ENCODE measurements at places on chromosomes 6 and 20.

GRCh38 chr6:11196511-11197174, 35.8 kb downstream of the NEDD9 start:
- no peak for DNase-seq

DNA sequence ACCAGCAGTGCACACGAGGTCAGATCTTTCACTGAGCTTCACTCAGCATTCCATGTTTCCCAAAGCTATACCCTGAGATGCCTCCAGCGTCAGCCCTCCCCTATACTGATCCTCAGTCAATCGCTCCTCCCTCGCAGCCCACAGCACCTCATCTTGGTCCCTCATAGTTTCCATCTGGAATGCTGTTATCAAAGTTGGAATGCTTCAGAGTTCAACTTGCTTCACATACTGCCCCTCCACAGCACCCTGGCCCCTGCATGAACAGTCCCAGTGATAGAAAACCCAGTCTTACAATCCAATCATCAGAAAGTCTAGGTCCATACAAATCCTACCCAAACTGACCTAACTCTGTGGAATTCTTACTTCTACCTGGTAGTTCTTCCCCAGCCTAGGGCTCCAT, 20.0 kb downstream of the SPAG4 start:
- no peak for DNase-seq

DNA sequence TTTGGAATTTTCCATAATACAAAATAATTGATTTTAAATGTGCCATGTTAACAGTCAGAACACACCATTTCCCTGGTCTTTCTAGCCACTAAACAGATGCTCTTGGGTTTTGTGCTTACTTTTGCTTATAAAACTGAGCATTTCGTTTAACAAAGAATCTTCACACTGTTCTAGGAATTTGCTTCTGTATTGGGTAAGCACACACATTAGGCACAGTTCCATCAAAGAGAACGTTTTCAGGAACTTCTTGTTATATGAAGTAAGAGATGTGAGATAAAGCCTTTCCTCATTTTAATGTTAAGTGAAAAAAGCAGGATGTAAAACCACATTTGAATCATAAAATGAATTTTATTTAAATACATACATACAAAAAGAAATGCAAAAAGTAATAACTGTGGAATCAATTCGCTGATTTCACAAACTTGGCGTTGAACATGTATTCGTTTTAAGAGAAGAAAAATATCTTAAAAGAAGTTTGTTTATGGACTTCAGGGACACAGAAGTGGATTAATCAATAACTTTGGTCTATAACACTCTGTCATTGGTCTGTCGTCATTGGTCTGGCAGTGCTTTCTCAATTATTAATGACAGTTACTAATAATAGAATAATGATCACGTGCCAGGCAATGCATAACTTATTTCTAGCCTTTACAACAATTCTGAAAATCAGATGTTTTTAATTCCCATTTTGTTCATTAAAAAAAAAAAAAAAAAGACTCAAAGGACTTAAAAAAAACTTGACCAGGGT, 199.9 kb upstream of the PRDM1 start:
- DNase-seq, result no peak

GRCh38 chr6:37171201-37171969, 1.4 kb downstream of the PIM1 start:
- no peak for DNase-seq

GRCh38 chr6:163309491-163310026, 105.0 kb upstream of the QKI start:
- DNase-seq, result no peak

GRCh38 chr6:16769986-16770376, 8.7 kb upstream of the ATXN1 start:
- DNase-seq, result no peak

- DNase-seq, result no peak
Measured at GRCh38 chr20:50304923-50305635, 114.4 kb downstream of the CEBPB start.

- no peak for DNase-seq
Measured at GRCh38 chr6:38209371-38210260, 390.1 kb downstream of the ZFAND3 start.

DNA sequence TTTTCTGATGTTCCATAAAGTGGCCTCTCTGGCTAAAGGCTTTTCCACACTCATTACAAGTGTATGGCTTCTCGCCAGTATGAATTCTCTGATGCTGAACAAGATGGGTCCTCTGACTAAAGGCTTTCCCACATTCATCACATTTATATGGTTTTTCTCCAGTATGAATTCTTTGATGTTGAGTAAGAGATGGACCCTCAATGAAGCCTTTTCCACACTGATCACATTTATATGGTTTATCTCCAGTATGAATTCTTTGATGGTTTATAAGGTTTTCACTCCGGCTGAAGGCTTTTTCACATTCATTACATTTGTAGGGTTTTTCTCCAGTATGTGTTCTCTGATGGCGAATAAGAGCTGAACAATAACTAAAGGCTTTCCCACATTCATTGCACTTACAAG, 20.4 kb downstream of the ZNF184 start:
- no peak for DNase-seq

- DNase-seq, result no peak
Measured at GRCh38 chr6:40326714-40327421, 260.3 kb downstream of the LRFN2 start.

DNA sequence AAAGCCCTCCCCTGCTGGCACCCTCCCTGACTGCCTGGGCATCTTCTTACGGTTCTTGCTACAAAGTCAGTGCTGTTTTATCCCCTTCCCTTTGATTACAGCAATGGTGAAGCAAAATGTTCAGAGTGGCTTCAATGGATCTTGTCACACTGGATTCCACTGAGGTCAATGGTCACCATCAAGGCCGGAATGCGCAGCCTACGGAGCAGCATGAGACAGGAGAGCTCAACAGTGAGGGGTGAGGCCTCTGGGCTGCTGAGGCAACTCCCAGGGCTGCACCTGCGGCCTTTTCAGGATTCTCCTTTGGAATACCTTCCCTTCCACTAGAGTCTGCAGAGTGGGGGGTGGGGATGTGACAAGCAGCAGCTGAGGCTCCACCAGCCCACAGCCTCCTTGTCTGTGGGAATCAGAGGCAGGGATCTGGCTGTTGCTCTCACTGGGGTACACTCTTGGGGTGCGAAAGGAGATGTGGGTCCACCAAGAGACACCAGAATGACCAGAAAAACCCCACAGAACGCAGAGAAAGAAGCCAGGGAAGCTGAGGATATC, 40.4 kb upstream of the EMILIN3 start:
- no peak for DNase-seq

DNA sequence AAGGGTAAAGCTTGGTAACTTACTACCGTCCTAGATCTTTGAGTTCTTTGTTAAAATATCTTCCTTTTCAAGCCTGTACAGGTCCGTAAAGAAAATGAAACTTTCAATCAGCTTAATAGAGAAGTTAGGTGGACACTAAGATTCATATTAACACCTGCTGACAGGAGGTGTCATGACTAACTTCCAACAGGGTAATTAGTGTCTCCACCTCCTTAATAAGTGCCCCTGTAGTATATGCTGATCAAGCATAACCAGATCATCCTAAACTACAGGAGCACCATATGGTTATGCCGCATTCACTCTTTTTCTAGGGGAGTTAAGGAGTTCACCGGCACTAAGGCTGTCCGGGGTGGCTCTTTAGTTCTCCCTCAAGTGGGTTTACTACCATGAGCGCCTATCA, 23.9 kb upstream of the RALGAPA2 start:
- DNase-seq, result peak; percentile 96

DNA sequence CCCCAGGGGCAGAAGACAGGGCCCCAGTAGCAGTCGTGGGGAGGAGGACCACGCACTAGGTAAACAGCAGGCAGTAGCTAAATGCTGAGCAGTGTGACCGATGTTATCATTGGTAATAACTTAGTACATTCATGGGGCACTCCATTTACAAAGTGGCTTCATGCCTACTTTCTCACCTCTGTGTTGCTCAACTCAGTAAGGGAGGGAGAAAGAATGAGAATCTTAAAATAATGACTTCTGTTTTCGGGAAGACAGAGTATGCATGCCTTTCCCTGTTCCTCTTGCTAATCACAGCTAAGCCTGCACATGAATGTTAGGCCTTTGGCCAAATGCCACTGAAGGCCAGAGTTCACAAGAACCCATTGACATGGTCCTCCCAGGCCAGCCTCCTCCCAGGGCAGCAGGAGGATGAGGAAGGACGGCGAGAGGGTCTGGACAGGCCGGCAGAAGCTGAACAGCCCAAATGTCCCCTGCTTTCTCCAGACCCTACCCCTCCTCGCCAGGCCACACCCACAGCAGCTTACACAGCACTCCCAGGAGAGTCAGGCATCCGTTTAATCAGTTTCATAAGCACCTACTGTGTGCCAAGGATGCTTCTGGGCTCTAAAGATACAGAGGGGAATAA, 183.4 kb downstream of the ANKRD60 start:
- no peak for DNase-seq

- no peak for DNase-seq
Measured at GRCh38 chr20:17871181-17871580, 97.4 kb downstream of the SNX5 start.

DNA sequence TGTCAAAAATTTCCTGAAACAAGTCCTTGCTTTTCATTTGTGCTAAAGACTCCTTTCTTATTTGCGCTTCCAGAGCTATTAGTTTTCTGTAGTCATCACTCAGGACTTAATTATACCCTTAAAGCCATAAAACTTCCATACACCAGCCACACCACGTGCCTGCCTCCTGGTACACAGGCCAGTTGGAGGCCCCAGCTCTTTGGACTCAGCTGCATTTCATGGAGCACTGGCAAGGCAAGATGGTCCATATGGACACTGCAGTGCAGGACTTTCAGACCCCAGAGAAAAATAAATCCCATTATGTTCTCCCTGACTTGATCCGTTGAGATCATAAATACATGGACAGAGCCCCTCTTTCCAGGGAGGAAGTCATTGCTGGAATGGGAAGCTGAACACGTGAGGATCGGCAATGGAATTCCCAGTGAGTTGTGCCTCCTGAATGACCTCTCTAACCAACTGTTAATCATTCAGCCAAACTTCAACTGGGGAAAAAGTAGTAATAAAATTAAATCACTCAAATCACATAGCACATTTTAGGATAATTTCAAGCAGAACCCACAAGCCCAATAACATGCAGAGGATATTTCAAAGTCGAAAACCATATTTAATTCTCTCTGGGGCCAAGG, 173.1 kb downstream of the HACE1 start:
- DNase-seq, result no peak

GRCh38 chr6:53375847-53376246, 27.1 kb upstream of the ELOVL5 start:
- no peak for DNase-seq

DNA sequence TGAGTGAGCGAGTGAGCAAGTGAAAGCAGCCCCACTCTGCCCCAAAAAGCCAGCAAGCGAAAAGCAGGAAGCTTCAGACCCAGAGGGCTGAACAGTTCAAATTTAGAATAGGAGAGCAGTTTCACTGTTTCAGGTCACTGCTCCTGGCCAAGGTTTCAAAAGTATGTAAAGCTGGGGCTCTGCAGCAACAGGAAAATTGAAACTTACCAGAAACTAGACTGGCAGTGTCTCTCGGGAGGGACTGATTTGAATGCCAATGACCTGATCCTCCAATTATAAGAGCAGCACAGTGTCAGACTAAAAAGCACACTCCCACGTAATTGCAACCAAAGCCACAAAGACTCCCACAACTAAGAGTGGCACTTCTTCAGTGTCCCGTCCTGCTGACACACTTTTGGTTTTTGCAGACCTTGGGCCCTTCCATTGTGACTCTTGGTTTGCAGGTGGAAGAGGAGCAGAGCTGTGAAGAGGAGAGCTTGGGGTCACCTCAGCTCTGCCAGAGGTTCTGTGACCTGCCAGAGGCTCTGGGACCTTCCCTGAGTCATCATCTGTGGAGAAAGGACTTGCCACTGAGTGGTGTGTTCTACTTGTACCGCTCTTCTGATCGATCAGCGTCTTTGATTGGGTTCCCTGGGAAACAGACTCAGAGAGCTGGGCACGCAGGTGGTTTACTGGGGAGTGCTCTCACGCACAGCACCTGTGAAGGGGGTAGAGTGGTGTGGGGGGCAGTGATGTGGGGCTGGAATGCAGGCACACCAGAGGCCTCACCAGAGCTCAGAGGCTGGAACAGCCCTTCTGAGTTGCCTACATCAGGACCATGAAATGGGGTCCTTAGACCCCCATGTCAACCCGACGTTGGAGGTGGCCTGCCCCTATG, 52.7 kb upstream of the PTGIS start:
- DNase-seq, result no peak

DNA sequence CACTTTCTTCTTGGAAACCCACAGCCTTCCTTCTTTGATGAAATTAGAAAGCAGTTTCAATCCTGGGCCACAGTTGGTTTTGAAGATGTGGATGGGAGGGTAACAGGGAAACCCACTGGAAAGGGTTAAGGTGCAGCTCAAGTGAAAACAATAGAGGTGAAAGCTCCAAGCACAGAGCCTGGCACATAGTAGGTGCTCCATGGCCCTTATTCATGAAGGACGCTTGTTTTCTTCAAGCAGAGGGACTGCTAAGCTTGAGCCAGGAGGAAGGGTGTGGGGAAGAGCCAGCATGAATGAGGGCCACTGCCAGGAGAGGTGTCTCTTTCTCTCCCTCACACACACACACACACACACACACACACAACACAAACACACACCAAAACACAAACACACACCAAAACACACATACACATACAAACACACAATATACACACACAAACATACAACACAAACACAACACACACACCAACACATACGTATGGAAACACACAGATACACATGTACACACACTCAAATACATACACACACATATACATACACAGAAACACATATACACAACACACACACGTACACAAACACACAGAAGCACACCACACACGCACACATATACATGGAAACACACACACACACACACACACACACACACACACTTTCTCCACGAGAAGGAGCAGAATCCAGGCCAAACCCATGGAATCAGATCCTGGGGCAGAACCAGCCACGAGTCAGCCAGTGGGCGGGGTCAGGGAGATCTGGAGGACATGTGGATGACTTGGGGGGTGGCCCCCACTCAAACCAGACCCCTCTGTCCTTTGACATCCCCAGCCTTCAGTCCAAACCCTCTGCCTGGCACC, 23.7 kb upstream of the RBPJL start:
- DNase-seq, result no peak

DNA sequence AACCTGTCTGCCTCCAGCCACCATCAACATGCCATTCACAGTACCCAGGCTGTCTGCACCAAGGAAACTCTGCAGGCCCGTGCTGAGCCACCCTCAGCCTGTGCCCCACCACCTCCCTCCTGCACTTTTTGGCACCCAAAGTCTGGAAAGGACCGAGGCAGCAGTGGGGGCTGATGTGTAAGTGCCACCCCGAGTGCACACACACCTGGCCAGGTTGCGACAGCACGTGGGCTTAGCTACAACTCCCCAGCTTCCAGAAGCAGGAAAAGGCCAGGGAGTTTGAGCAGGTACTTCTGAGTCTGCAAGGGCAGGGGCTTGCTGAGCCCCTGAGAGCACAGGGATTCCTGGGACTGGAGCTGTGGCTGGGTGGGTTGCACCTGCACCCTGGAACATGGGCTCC, 303.3 kb upstream of the OPRM1 start:
- DNase-seq, result no peak

- DNase-seq, result no peak
Measured at GRCh38 chr6:129356129-129356528, 353.8 kb downstream of the ARHGAP18 start.

Data from NCI-H524 (cell line).